HT-29 (cell line): ENCODE measurements at places on chromosomes 4 and X.
A peak's percentile ranks its signal among the peaks of the same experiment; 100 is the strongest.

- DNase-seq, result no peak
These were observed 48.3 kb downstream of the MTHFD2L start for GRCh38 chr4:74206088-74206825.

DNA sequence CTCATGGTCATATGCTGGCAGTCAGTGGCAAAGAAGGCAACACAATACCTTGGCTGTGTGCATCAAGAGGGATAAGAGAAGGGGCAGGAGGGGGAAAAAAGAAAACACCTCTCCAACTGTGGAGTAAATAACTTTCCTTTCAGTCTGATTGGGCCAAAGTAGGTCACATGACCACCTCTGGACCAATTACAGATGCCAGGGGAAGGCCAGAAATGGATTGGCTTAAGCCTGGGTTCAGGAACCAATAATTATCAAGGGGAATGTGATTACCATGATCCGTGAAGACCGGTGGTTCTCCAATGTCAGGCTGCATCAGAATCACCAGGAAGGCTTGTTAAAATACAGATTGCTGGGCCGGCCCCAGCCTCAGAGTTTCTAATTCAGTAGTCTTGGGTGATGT lies 7.4 kb upstream of the ADGRG2 start:
- no peak for DNase-seq

DNA sequence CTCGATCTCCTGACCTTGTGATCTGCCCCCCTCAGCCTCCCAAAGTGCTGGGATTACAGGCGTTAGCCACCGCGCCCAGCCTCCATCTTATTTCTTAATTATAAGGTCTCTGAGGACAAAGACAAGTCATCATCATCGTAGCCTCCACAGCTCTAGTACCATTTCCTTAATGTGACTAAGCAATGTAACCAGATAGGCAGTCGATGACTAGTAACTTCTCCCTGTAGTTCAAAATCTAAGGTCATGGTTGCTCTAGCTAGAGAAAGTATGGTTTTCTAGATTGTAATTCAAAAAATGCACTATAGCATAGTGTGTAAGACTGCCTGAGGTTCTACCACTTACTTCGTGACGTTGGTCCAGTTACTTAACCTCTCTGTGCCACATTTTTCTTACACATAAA lies 6.9 kb downstream of the SLC39A8 start:
- DNase-seq, result no peak

GRCh38 chrX:43882294-43882681 lies at the start of gene MAOB:
TSS of gene MAOB (minus strand) at chrX:43882450. CDS start at chrX:43882299, 151 bp downstream.
- peak; percentile 8 for DNase-seq

GRCh38 chr4:76943129-76943620 lies 6.4 kb upstream of the SEPTIN11 start:
- no peak for DNase-seq
